HCT116 (cell line): ENCODE measurements at places on chromosomes 3 and 15.

- no peak for DNase-seq
Observed at GRCh38 chr15:57053470-57053869, 135.0 kb downstream of the TCF12 start.

DNA sequence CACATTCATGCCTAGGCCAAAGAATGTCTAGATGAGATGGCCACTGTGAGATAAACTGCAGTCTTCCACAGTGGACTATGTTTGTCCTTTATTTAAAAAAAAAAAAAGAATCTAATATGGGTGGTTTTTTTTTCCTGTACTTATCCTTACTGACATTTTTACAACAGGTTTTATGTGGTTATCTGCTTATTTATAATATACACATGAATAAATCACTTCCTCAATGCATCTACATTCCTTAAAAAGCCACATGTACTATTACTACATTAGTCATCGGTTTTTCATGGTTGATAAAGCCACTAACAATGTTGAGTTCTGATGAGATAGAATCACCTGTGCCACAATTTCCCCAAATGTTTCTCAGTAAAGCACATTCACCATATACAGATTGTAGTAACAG lies 341.3 kb upstream of the THBS1 start:
- no peak for DNase-seq

- no peak for DNase-seq
Observed at GRCh38 chr3:156743859-156744258, 69.5 kb downstream of the TIPARP start.

GRCh38 chr15:48940508-48940907 lies 23.2 kb downstream of the SHC4 start:
- DNase-seq: no peak

DNA sequence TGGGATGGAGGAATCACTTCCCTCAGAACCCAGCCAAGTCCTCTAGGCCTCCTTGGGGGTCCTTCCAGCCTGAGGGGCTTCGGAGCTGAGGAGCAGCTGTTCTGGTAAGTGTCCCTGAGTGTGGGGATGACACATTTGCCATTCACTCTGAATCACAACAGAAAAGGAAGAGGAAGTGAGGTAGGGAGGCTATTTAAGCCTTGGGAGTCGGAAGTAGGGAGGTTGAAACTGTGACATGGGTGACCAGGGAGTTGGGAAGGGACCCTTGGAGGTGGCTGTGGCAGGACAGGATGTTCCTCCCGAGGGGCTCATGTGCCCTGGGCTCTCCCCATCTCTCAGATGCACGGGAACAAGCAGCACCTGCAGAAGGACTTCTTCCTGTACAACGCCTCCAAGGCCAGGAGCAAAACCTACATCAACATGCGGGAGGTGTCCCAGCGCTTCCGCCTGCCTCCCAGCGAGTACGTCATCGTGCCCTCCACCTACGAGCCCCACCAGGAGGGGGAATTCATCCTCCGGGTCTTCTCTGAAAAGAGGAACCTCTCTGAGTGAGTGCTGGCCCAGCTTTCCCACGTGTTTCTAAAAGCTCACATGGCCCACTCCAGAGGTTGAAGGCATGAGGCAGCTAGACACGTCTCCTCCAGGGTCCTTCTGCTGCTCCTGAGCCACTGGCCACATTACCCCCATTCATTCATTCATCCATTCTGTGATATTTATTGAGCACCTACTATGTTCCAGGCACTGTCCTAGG lies 43.3 kb downstream of the CAPN3 start:
- DNase-seq: no peak

GRCh38 chr15:45918839-45919238 lies 284.0 kb downstream of the SQOR start:
- DNase-seq: no peak

- DNase-seq: peak; percentile 13
Observed at GRCh38 chr3:25962255-25962654, 172.4 kb downstream of the OXSM start.

DNA sequence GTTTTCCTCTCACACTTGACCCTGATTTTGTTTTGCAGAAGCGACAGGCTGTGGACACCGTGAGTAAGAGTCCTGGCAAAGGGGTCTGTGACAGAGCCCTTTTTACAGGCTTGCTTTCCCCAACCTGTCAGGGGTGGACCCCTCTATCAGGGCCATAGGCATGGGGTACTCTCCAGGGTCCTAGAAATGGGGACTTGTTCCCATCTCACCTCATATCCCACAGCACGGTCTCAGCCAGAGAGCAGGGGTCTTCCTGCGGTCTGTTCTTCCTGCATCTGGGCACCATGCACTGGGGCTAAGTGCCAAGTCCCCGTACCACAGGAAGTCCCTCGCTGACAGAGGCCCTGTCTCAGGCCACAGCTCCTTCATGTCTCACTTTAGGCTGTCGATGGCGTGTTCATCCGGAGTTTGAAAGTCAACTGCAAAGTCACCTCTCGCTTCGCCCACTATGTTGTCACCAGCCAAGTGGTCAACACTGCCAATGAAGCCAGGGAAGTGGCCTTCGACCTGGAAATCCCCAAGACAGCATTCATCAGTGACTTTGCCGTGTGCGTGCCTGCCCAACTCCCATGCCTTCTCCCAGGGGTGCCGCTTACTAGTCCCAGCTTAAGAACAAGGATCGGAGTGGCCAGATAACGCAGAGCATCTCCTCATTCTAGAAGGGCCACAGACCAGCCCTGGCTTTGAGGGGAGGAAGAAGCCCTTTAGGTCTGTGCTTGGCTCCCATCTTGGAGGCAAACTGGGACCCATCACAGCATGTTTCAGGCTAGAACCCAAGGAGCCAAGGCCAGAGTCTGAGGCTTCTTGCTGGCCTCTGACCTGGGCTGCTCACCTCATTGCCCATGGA lies 783 bp downstream of the ITIH1 start:
- DNase-seq: no peak
